GM23338 (cell line): ENCODE measurements at places on chromosomes 1 and 21. TPM values are rescaled to one million over a fixed set of nuclear protein-coding genes. Genes with fewer than 3 reads are reported as not detected.

GRCh38 chr1:12480748-12481362 is 137.2 kb downstream of the DHRS3 start:
- no peak overlapping the region for H3K4me3 ChIP-seq
- H3K27ac ChIP-seq = no peak overlapping the region
- no peaks in the 10 kb centered on the region for H3K27me3 ChIP-seq
- H3K36me3 ChIP-seq = no peaks in the 10 kb centered on the region
- peaks cover 9% of the 10 kb centered on the region for H3K4me1 ChIP-seq

GRCh38 chr1:101136739-101137138 is 100.1 kb upstream of the S1PR1 start:
- H3K27me3 ChIP-seq = no peaks in the 10 kb centered on the region
- no peaks in the 10 kb centered on the region for H3K36me3 ChIP-seq
- H3K27ac ChIP-seq = peak overlapping the region; percentile 45
- peak overlapping the region; percentile 35 for H3K4me3 ChIP-seq
- DNase-seq = peak; percentile 50
- peaks cover 21% of the 10 kb centered on the region for H3K4me1 ChIP-seq

DNA sequence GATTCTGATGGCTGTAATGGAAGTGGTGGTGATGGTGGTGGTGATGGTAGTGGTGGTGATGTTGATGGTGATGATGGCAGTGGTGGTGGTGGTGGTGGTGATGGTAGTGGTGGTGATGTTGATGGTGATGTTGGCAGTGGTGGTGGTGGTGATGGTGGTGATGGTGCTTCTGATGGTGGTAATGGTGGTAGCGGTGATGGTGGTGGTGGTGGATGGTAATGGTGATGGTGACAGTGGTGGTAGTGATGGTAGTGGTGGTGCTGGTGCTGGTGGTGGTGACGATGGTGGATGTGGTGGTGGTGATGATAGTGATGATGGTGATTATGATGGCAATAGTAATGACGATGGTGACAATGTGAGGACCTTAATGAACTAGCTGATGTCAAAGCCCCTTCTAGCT is 35.6 kb upstream of the LRRC3 start:
- H3K27ac ChIP-seq = no peak overlapping the region
- H3K4me3 ChIP-seq = no peak overlapping the region
- DNase-seq = no peak
- no peaks in the 10 kb centered on the region for H3K36me3 ChIP-seq

DNA sequence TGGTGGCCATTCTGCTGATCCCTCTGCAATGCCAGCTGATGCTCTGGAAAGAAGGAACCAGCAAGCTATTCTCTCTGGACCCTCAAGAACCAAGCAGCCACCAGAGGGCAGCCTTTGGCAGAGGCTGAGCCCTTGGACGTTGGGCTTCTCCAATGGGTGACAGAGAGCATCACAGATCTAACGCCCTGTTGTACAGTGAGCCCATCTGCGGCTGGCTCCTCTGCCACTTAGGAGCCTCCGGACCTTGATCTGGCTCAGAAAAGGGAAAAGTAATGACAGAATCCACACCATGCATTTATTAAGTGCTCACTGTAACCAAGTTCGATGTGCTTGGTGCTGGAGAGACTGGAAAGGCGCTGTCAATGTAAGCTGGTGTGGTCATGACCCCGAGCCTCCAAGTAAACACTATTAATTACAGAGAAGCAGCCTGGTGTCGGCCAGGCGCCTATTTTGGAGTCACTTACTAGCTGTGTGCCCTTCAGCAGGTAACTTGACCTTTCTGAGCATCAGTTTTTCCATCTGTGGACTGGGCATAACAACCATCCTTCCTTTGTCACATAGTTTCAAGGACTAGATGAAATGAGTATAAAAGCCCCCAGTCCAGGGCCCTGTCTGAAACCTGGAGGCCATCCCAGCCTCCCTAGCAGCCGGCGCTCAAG is 34.9 kb downstream of the ECE1 start:
- H3K4me1 ChIP-seq = no peaks in the 10 kb centered on the region
- H3K27ac ChIP-seq = no peak overlapping the region
- no peaks in the 10 kb centered on the region for H3K36me3 ChIP-seq
- peak; percentile 97 for DNase-seq
- no peak overlapping the region for H3K4me3 ChIP-seq

GRCh38 chr1:87318056-87318650 is 10.5 kb upstream of the LMO4 start:
- no peaks in the 10 kb centered on the region for H3K4me1 ChIP-seq
- no peaks in the 10 kb centered on the region for H3K27me3 ChIP-seq
- H3K36me3 ChIP-seq = no peaks in the 10 kb centered on the region
- DNase-seq = no peak
- no peak overlapping the region for H3K27ac ChIP-seq
- no peak overlapping the region for H3K4me3 ChIP-seq

GRCh38 chr1:226958300-226958699 is 18.2 kb downstream of the COQ8A start:
- no peak for DNase-seq
- no peak overlapping the region for H3K27ac ChIP-seq
- no peak overlapping the region for H3K4me3 ChIP-seq
- no peaks in the 10 kb centered on the region for H3K27me3 ChIP-seq

Gene BNIPL
- total RNA-seq = 1.2 and 2.4 TPM in 2 replicates
